MV-4-11 (cell line): ENCODE measurements at places on chromosomes 2 and 18.

DNA sequence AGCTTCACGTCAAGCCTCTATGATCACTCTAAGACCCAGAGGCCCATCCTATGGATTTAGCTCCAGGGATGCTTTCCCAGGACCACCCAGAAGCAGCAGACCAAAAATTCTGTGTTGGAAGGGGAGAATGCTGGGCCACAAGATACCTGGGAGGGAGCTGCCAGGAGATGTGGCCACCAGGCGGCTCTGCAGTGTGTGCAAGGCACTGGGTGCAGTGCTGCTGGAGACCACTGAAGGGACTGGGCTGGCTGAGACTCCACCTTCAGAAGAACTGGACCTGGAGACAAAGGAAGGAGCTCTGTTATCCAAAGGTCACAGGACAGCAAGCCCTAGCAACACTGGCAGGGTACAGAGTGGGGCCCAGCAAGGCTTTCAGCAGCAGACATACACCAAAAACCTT is 34.0 kb downstream of the KANSL3 start:
- DNase-seq, result no peak

DNA sequence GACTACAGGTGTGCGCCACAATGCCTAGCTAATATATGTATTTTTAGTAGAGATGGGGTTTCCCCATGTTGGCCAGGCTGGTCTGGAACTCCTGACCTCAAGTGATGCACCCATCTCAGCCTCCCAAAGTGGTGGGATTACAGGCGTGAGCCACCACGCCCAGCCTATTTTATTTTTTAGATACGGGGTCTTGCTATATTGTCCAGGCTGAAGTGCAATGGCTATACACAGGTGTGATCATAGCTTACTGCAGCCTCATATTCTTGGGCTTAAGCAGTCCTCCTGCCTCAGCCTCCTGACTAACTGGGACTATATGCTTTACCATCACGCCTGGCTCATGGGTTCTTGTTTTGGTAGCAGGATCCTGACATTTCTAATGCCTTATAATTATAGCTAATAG is 42.4 kb downstream of the BIRC6 start:
- no peak for DNase-seq

DNA sequence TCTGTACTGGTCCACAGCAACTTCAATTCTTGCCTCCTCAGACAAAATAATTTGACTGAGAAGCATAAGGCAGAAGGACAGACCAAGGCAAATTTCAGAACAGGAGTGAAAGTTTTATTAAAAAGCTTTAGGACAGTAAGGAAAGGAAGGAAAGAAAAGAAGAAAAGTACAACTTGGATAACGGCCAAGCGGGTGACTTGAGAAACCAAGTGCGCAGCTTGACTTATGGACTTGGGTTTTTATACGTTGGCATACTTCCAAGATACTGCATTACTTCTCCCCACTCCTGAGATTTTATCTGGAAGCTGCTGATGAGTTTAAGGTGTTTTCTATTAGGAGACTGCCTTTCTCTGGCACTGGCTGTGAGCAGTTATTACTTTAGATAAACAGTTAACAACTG is 64.7 kb downstream of the CCDC178 start:
- DNase-seq, result no peak

GRCh38 chr2:239809391-239809790 is 215.8 kb downstream of the NDUFA10 start:
- no peak for DNase-seq

DNA sequence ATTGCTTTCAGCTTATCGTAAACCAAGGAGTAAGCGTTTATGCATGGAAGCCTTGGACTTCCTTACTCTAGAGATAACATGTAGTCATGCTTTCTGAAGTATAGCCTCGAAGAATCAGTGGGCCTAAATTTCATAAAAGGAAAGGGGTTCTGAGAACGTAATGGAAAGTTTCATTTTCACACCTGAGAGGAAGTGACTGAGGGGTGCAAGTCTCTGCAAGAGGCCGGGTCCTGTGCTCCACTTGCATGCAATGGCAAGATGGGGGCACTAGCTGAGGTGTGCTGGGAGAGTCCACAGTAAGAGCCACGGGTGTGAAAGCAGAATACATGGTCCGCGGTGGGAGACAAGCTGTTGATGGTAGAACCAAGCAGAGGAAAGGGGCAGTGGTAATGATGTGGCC is 36.5 kb upstream of the C1D start:
- no peak for DNase-seq

DNA sequence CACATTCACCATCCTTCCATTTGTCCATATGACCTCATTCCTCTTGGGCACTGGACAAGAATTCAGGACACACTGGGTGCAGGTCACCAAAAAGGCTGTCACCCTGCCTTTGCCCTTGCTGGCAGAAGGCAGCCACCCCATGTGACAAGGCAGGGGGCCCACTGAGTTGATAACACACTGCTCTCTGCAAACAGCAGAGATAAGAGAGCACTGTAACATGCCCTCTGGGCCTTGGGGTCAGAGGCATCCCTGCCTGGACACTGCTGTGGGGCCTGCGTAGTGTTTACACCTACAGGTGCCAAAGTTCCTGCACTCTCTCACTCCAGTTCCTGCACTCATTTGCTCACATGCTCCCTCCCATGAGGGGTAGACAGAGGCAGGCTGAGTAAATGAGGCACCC is 344.7 kb upstream of the TCF4 start:
- no peak for DNase-seq

DNA sequence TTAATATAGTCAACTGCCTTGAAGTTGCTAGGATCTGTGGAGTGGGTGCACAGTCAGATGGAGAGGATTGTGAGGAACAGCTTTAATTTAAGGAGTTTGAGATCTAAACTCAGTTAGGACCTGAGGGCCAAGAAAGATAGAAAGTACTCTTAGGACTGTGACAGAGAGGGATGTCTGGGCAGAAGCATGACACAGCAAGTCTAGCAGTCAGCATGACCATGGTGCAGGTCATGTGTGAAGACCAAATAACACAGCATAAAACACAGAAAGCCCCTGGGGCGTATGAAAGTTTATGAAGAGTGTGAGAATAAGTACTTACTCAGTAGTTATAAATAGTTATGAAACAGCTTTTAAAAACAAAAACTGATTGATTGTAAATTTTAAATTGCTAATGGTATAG is 107.2 kb downstream of the GALNT1 start:
- DNase-seq, result no peak

DNA sequence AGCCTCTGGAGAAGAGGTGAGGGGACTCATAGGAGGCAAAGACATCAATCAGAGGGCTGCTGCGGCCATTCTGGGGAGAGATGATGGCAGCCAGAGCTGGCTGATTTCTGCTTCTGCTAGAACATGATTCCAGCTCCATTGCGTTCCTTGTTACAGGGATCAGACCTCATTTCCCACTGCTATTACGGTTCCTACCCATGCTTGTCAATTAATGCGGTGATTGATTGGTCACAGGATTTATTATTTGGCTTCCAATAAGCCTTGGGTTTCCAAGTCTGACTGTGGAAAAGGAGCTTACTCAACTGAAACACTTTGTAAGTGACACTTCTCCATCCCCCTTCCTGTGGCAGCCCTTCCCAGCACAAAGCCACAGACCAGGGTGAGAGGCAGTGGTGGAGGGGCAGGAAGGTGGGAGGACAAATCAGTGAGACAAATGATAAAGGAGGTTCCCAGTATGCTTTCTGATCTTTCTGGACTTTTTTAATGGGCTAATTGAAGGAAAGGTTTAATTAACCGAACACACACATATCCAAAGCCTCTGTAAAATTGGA is 26.8 kb upstream of the CTLA4 start:
- no peak for DNase-seq

GRCh38 chr2:232415138-232415690 is 8.6 kb downstream of the ALPG start:
- no peak for DNase-seq

DNA sequence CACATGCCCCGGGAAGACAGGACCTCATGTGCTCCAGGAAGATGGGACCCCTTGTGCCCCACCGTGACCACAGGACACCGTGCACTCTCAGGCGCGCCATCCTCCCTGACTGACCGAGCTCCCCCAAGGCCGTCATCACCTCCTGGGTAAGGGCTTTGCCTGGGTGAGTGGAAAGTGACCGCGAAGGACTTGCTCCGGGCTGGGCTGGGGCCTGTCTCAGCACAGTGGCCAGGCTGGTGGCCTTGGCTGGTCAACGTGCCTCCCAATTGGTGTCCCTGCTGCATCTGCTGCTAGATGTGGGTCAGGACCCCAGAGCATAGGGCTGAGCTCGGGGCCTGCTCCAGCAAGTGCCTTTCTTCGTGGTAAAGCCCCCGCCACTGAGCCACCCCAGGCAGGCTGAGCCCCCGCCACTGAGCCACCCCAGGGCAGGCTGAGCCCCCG is 69.7 kb upstream of the CTDP1 start:
- no peak for DNase-seq

GRCh38 chr2:44388877-44389276 is 27.1 kb downstream of the CAMKMT start:
- no peak for DNase-seq

- DNase-seq, result no peak
Observed at GRCh38 chr18:44197832-44198611, 482.7 kb upstream of the SETBP1 start.

GRCh38 chr2:152189622-152190495 is 14.3 kb upstream of the STAM2 start:
- DNase-seq, result peak; percentile 54

- DNase-seq, result no peak
Observed at GRCh38 chr2:11786592-11786991, 40.2 kb downstream of the LPIN1 start.

- DNase-seq, result peak; percentile 30
Observed at GRCh38 chr2:47152803-47153202, 2.3 kb downstream of the STPG4 start.

- DNase-seq, result no peak
Observed at GRCh38 chr18:6397931-6398566, 16.7 kb downstream of the L3MBTL4 start.

GRCh38 chr2:46706264-46706983 is 209.2 kb downstream of the MCFD2 start:
- no peak for DNase-seq

- no peak for DNase-seq
Observed at GRCh38 chr18:7958081-7958896, 391.2 kb downstream of the PTPRM start.

GRCh38 chr2:241248289-241248688 is 59.8 kb downstream of the ANO7 start:
- DNase-seq, result no peak

DNA sequence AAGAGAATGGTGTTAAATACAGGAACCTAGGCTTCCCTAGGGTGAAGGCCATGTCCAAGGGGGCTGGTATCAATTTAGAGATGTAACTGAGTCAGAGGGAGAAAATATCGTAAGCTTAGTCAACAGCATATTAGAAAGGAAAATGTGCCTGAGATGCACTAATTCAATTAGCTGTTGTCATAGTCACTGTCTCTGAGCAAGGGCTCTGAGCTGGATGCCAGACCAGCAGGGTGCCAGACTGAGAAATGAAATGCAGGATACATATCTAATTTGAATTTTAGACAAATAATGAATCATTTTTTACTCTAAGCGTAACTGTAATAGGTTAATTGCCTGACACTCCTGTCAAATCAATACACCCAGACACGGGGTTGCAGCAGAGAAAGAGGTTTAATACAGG is 11.4 kb upstream of the SLC35F6 start:
- DNase-seq, result no peak

GRCh38 chr18:42268798-42269197 is 313.8 kb downstream of the PIK3C3 start:
- DNase-seq, result no peak

- no peak for DNase-seq
Observed at GRCh38 chr18:67508146-67508545, 8.4 kb downstream of the DSEL start.

- DNase-seq, result peak; percentile 62
Observed at GRCh38 chr18:54964741-54965140, 5.5 kb upstream of the CCDC68 start.

- peak; percentile 86 for DNase-seq
Observed at GRCh38 chr2:154386186-154386585, 312.3 kb upstream of the KCNJ3 start.

DNA sequence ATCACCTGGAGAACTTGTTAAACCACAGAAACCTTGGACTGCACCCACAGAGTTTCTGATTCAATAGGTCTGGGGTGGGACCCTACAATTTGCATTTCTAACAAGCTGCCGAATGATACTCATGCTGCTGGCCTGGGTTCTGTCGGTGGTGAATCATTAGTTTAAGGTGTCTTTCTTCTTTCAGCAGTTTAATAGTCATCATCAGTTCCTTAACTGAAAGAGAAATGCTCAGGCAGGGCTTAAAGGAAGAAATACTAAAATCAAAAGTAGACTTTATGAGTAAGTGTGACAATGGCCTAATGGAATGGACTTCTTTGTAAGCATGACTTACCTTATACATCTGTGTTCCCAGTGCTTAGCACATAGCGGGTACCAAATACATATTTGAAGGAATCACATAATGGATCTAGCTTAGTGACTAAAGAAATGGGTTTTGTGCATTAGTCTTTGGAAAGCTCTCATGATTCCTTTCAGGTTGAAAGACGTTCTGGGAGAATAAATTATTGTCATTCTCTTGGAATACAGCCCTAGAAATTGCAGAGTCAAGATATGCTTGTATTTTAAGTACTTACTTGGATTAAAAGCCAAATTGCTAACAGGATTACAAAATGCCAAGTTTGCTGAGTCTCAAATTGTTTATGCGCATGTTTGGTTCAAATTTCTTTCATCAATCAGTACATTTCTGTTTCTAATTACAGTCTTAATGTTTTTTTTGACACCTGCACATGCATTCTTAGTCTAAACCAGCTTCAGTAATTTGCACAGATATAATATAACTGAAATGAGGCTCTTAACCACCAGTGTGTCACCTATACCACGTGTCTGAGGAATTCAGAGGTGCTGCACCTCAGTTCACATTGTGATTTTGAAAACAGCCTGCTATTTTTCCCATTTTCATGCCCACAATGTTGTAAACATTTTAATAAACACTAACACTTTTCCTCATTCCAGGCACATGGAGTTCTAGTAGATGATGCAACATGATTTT is 220.3 kb upstream of the NRP2 start:
- no peak for DNase-seq

DNA sequence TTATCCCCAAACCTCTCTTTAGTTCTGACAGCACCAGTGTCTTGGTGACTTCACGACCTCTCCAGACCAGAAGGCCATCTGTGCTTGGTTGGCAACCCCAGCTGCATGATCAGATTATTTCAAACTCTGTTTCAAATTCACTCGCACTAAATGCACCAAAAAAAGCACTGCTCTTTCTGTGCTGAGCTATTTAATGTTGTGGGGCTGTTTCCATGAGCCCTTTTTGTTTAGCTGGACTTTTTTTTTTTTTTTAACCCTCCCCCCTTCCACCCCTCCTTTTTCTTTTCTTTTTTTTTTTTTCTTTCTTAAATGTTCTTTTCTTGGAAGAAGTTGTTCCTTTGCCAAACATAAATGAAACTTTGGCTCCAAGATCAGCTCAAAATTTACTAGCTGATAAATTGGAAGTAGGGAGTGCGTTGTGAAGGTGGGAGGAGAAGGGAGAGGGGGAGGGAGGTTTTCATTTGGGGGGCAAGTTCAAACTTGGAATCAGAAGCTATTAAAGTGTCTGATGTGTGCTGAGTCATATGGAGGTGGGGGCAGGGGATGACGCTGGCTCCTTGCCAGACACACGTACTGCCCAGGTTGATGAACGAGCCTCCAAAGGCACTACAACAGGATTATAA is 543.0 kb upstream of the TNP1 start:
- DNase-seq, result no peak
